ENCODE measurements at places on chromosomes 5 and 9.

DNA sequence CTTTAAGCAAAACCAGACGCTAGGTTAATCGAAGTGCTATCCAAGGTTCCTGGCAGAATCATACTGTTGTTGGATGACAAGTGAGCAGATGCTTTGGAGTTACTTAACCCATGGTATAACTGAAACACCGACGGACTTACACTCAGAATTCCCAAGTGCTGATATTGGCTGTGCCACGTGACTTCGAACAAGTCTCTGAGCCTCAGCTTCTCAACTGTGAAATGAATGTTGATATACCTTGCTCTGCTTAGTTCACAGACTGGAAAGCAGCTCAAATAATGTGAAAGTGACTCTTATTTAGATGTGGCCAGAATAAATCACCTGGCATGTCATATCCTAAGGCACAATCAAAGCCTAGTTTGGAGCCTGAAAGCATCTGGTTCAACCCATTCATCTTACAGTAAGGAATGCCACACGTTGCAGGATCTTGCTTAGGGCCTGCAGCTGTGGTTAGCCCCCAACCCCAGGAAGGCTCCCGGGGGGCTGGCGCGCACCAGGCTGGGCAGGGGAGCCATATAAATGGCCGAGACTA lies 759 bp downstream of the GEMIN5 start:
- no peak for DNase-seq

DNA sequence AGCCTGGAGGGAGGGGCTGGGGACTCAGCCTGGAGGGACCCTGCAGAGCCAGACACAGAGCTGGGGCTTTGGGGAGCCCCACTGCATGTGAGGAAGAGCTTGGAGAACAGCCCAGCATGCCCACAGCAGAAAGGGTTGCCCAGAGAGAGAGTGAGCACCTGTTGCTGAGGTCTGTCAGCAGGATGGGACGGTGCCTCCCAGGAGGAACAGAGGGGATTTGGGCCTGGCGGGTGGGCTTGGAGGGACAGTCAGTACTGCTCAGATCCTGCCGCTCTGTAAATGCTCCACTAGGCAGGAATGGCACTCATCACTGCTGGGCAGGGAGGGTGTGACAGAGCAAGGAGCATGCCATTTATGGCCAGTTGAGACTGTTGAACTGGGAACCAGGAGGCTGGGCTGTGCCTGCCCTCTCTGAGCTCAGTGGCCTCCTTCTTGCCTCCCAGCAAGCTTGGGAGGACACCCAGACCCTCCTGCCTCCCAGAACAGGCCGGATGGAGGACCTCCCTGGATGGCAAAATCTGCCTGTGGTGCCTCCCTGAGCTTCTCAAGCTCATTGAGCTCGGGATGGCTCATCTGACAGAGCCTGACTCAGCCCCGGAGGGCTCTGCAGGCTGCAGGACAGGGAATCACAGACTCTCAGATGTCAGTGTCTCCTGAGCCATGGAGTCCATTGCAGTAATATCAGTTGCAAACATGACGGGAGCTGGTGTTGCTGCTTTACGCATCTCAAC lies 786 bp upstream of the HRCT1 start:
- no peak for DNase-seq

DNA sequence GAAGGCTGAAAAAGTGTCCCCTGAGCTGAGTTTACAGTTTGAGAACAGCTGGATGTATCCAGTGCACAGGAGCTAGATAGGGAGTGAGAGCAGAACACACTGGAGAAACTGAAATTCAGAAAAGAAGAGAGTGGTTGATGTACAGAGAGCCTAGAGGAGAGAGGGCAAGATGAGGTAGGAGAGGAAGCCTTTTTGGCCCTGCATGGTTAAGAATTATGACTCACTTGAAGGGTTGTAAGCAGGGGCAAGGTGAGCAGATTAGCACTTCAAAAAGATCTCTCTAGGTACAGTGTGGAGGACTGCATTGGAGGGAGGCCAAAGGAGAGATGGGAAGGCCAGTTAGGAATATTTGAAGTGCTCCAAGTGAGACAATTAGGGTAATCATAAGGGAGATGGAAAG lies 25.2 kb downstream of the MCC start:
- no peak for DNase-seq

DNA sequence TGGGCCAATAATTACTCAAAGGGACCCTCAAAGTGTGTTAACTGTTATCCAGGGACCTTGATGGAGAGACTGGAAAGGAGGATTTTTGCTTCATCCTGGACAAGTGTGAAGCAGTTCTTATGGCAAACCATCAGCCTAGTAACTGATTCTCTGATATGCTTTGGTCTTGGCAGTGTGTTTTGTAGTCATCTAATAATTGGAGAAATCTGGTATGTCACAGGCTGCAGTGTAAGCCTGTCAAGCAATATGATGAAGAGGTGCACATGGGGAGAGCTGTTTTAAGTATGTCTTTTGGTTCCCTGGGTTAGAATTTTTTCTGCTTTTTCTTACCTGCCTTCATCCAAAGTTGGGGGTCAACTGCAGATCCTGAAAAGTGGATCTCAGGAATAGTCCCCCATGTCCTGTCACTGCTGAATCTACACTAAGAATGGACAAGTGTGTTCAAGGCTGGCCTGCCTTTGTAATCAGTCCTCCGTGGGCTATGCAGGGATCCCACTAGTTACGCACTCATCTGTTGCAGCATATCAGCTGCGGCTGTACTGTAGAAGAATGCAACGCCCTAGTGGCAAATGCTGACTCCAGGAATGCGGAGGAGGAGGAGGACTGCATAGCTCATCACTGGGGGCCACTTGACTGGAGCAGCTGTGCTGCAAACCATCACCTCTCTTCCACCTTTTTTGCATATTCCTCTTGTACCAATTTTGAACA lies 1.9 kb downstream of the SPTAN1 start:
- DNase-seq, result peak; percentile 14

DNA sequence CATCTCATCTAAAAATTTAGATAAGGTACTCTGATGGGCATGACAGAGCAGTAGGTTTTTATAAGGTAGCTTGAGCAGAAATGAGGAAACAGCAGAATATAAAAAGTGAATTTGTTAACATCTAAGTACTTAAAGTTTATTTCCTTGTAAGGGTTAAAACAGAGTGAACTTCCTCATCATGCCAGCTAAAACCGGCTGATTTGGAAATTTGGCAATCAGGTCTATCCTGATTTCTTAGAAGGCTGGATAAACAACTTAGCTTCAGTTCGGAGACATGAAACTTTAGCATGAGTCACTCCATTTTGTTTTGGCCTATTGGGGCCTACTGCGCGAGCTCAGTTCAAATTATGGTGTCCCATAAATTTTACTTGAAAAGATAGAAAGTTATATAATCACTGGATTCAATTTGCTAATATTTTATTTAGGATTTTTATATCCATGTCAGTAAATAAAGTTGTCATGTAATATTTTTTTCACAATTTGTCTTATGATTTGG lies 241.6 kb upstream of the RORB start:
- no peak for DNase-seq
